Fibroblast of mammary gland (primary cell): ENCODE measurements at places on chromosomes 2 and 18.
A peak's percentile ranks its signal among the peaks of the same experiment; 100 is the strongest.

GRCh38 chr2:218824004-218824403 lies 7.6 kb downstream of the PRKAG3 start:
- no peak for DNase-seq

DNA sequence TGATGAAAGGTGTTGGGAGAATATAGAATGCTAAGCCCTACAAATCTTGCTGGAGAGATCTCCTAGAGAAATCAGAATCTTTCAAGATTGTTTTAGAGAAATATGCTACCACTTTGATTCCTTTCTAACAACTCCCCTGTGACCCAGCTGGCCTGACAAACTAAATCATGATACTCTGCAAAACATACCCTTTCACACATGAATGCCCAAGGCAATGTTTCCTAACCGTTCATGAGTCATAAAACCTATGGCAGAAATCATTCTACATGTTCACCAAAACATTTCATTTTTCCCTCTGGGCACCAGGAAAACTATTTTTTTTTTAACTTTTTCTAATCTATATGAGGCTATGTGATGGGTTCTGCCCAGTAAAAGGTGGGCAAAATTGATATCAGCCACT lies 77.8 kb upstream of the SETBP1 start:
- peak; percentile 39 for DNase-seq

- peak; percentile 80 for DNase-seq
Observed at GRCh38 chr18:75246721-75247610, 36.4 kb downstream of the TSHZ1 start.

GRCh38 chr2:40370007-40370395 lies 81.9 kb downstream of the SLC8A1 start:
- DNase-seq, result peak; percentile 87
